ENCODE measurements at places on chromosomes 11 and 22. TPM values are rescaled to one million over a fixed set of nuclear protein-coding genes. Genes with fewer than 3 reads are reported as not detected.

DNA sequence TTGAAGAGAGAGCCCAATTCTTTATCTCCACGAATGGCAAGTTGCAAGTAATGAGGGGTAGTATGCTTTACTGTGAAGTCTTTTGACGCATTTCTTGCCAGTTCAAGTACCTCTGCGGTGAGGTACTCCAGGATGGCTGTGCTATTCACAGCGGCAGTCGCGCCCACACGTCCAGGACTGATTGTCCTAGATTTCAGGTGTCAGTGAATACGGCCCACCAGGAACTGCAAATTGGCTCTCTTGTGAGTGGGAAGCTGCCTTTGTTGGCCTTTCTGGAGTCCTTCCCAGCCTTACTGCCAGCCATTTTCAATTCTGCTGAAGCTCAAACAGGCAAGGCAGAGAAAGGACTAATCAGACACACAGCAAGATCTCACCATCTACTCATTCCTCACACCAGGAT lies 8.5 kb downstream of the PPFIA1 start:
- no peak for DNase-seq
- H3K4me3 ChIP-seq, result no peak overlapping the region
- no peak overlapping the region for H3K27ac ChIP-seq
- peaks cover 30% of the 10 kb centered on the region for H3K36me3 ChIP-seq
- H3K4me1 ChIP-seq, result no peaks in the 10 kb centered on the region

DNA sequence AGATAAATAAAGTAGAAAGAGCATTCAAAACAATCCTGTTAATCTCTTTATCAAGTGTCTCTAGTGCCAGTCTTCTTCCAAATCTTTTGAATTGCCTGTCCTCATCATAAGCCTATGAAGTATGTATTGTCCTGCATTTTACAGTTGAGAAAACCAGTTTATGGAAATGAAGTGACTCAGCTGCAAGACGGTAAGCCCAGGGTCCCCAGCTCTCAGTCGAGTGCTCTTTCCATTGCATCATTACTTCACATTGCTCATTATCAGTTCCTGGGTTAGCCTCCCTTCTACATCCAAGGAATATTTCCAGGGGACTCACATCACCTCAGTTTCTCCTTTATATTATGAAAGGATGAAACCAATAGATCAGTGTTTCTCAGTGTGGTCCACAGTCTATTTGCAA lies 9.1 kb upstream of the P4HA3 start:
- H3K4me1 ChIP-seq, result peaks cover 3% of the 10 kb centered on the region
- H3K27me3 ChIP-seq, result no peaks in the 10 kb centered on the region
- no peak overlapping the region for H3K27ac ChIP-seq

ART1 gene
- not detected for total RNA-seq

DNA sequence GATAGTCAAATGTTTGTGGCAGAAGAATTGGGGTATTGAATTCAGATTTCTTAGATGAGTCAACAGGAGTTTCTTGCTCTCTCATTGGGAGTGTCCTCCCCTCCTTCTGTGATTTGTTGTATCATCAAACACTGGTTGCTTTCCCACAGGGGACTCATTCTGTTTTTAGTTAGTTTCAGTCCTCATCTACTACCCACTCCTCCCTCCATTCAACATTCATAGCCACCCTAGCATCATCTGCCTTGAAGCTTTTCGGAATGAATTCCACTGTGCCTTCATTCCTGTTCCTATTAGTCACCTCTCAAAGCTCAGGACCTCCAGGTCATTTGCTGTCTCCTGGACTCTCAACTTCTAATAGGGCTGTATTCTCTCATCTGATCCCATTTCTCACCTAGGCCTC lies 31.5 kb upstream of the RAB38 start:
- H3K4me1 ChIP-seq, result no peaks in the 10 kb centered on the region
- no peak overlapping the region for H3K4me3 ChIP-seq
- no peaks in the 10 kb centered on the region for H3K27me3 ChIP-seq
- H3K36me3 ChIP-seq, result no peaks in the 10 kb centered on the region
- no peak for DNase-seq

- no peak overlapping the region for H3K4me3 ChIP-seq
- H3K36me3 ChIP-seq, result no peaks in the 10 kb centered on the region
- H3K4me1 ChIP-seq, result peaks cover 8% of the 10 kb centered on the region
- DNase-seq, result no peak
These were observed 115.0 kb downstream of the GGTLC2 start for GRCh38 chr22:22759371-22759770.

DGAT2 gene
- 0.67 TPM for total RNA-seq

HEPN1 gene
- total RNA-seq, result not detected

DNA sequence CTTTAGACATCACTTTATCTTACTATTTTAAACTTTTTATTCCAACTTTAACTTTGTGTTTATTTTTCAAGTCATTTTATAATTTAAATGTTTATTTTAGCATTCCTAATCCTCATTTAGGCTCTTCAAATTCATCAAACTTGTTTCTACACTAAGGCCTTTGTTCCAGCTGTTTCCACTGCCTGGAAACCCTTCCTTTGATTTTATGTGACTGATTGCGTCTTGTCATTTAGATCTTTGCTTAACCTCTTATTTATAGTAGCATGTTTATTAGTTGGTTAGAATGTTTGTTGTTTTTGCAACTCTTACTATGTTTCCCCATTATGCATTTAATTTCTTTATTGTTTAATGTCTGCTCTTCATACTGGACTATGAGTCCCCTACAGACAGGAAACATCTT lies 132.0 kb downstream of the FAM181B start:
- no peak overlapping the region for H3K4me3 ChIP-seq
- H3K36me3 ChIP-seq, result no peaks in the 10 kb centered on the region
- DNase-seq, result no peak

DNA sequence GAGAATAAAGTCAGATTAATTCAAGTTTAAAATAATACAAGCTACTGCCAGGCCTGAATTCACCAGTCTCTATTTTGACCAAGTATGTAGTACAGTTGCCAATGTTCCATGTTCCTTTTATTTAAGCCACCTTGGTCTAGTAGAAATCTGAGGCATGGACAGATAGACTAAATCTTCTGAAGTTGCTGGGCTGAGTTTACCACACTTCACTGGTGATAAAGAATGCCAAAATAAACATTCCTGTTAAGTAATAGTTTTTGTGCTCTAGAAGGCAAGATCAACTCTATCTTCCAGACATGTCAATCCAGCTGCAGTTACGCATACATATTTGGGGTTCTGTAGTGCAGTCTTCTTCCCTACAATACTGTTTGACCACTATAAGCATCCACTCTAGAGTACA lies 83.9 kb upstream of the C11orf87 start:
- no peak overlapping the region for H3K4me3 ChIP-seq
- H3K27ac ChIP-seq, result no peak overlapping the region
- no peaks in the 10 kb centered on the region for H3K4me1 ChIP-seq
- H3K27me3 ChIP-seq, result no peaks in the 10 kb centered on the region
- no peaks in the 10 kb centered on the region for H3K36me3 ChIP-seq

DNA sequence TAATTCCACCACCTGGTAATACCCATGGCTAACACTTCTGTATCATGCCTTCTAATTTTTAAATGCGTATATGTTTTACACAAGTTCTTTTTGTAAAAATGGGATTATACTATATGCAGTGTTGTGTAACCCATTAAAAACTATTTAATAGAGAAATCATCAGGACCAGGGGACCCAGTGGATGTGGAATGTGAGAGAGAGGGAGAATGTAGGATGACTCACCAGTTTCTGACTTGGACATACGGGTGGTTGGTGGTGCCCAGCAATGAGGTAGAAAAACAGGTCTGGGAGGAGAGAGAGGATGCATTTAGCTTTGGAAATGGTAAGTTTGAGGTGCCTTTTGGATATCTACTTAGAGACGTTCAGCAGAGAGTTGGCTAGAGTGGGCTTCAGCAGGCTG lies 112.0 kb upstream of the TBCEL start:
- H3K27ac ChIP-seq, result no peak overlapping the region
- H3K4me3 ChIP-seq, result no peak overlapping the region
- H3K36me3 ChIP-seq, result no peaks in the 10 kb centered on the region

DNA sequence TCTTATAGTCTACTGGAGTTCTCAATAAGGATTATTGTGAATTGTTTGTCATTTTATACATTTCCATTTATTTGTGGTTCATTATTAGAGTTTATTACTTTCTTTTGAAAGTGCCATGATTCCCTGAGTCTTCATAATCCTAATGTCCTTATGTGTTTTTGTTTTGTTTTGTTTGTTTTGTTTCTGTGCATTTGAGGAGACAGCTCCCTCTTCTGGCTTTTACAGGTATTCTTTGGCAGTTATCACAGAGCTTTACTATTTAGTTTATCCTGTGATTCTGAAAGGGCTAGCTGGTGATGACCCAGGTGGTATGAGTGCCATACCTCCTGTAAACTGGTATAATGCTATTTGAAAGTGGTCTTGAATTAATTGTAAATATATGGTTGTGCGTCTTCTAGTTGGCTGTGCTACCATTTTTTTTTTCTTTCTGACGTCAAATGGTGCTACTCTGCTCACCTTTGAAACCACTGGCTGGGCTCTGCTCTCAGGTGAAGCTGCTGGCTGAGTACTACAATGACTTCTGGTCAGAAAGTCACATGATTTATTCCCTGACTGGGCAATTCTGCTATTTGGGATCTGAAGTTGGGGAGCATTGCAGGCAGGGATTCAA lies 751.2 kb downstream of the JRKL start:
- H3K27me3 ChIP-seq, result no peaks in the 10 kb centered on the region
- no peak for DNase-seq

DNA sequence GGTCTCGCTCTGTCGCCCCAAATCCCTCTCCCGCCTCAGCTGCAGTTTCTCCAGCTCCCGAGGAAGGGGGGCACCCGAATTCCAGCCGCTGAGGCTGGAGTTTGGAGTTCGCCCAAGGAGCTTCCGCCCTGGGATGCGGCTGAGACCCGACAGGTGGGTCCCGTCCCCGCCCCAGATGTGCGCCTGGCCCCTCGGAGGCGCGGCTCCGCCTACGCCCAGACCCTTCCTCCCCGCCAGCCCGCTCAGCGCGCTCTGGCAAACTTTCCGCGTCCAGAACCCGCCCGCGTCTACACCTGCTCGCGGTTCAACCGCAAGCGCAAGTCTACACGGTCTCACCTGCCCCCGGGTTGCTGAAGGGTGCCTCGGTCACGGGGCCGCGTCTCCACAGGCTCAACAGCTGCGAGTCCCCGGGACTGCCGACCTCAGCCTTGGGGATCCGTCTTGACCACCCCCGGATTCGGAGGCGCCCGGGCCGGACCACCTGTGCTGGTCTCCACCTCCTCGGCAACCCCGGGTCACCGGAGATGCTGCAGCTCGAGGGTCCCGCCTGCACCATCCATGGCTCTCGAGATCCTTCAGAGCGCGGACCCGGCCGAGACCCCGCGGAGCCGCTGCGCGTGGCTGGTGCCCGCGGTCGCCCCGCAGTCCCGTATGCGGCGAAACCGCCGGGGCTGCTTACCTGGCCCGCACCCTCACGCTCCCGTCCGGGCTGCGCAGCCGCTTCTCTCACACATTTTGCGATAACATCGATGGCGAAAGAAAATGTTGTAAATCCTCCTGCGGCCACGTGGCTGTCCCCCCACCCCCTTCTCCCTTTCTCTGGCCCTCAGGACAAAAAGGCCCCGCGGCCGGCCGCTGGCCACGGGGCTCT lies 63.6 kb downstream of the NFAM1 start:
- peak overlapping the region; percentile 59 for H3K4me3 ChIP-seq
- H3K4me1 ChIP-seq, result peaks cover 29% of the 10 kb centered on the region
- no peaks in the 10 kb centered on the region for H3K36me3 ChIP-seq
- H3K27ac ChIP-seq, result no peak overlapping the region
- DNase-seq, result peak; percentile 49
- H3K27me3 ChIP-seq, result peaks cover 14% of the 10 kb centered on the region

GRCh38 chr11:61567286-61568061 lies 13.4 kb downstream of the SYT7 start:
- H3K36me3 ChIP-seq, result no peaks in the 10 kb centered on the region
- no peak overlapping the region for H3K4me3 ChIP-seq
- DNase-seq, result peak; percentile 88
- no peak overlapping the region for H3K27ac ChIP-seq

- no peak overlapping the region for H3K4me3 ChIP-seq
- DNase-seq, result no peak
- H3K36me3 ChIP-seq, result no peaks in the 10 kb centered on the region
- H3K27ac ChIP-seq, result no peak overlapping the region
These were observed 64.7 kb downstream of the MPPED2 start for GRCh38 chr11:30521297-30522071.

DNA sequence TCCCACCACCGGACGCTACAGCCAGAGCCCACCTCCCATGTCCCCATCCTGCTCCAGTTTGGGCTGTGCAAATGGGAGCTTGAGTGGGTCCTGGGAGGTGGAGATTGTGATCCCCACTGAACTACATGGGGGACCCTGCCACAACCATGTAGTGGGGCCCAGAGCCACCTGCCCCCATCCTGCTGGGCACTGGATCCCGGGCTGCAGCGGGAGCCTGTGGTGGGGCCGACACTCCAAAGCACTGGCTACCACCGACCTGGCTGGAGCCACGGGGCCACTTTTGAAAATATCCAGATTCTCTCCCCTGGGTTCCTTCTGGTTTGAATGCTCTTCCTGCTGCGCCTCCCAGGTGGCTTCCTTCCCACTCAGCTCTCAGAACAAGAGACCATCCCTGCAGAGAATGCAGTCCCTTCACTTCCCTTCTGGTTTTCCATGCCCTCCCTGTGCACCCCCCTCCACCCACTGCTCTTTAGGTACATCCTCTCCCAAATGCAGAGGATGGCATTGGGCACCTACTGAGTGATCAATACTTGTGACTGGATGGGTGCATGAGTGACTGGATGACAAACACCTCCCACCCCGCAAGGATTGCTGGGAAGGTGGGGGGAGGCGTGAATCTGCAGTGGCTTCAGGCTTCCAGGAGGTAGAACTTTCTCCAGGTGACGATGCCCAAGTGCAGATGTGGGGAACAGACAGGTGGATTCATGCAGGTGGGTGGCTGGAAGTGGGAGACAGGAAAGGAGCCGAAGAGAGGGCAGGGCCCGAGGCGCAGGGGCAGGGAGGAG lies 846 bp upstream of the UNC93B1 start:
- H3K36me3 ChIP-seq, result no peaks in the 10 kb centered on the region
- H3K4me1 ChIP-seq, result peaks cover 12% of the 10 kb centered on the region
- H3K27me3 ChIP-seq, result no peaks in the 10 kb centered on the region
- DNase-seq, result no peak
- H3K4me3 ChIP-seq, result no peak overlapping the region

GRCh38 chr11:65366340-65366773 lies 11.8 kb downstream of the TIGD3 start:
- H3K36me3 ChIP-seq, result no peaks in the 10 kb centered on the region
- DNase-seq, result peak; percentile 61
- H3K27me3 ChIP-seq, result no peaks in the 10 kb centered on the region
- H3K4me1 ChIP-seq, result peaks cover 3% of the 10 kb centered on the region

DNA sequence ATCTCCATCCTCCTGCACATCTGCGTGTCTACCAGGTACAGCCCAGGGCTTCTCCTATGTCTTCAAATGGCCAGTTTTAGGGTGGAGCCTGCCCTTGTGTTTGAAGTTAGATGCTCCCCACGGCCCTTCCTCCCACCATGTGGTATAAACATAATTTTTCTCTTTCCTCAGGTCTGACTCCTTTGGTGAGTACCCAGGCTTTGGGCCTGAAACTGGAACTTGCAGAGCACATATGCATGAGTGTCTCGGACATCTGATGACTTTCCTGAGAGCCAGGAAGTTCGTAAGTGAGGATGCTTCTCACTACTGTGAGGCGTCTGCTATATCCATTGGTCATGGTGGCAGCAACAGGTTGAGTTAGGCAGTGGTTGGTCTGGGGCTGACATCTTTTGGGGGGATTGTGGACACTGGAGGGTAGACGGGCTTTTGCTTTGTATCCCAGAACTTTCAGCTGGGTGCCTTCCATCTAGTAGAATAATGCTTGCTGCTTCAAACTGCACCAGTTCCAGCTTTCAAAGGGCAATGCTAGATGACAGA lies 16.2 kb downstream of the CSRP3 start:
- peak overlapping the region; percentile 17 for H3K4me3 ChIP-seq
- H3K36me3 ChIP-seq, result no peaks in the 10 kb centered on the region
- peaks cover 46% of the 10 kb centered on the region for H3K4me1 ChIP-seq
- peak; percentile 90 for DNase-seq
- peak overlapping the region; percentile 99 for H3K27ac ChIP-seq

PHLDB1 gene
- total RNA-seq, result 19.1 TPM
